ENCODE measurements at places on chromosomes 5 and 9. TPM values are rescaled to one million over a fixed set of nuclear protein-coding genes. Genes with fewer than 3 reads are reported as not detected.

Gene PCDHA10
- total RNA-seq = not detected

Gene KIF3A
- total RNA-seq = 41.4 TPM

Gene HACD4
- total RNA-seq = 2.4 TPM

Gene FCHSD1
- 42.8 TPM for total RNA-seq

Gene C8G
- 0.76 TPM for total RNA-seq

Gene IFNB1
- total RNA-seq = not detected

Gene PHF24
- 0.11 TPM for total RNA-seq

All from activated T-helper 2 cell treated with anti-CD3 and anti-CD28 coated beads, Interferon-gamma antibody, Interleukin-2, Interleukin-4, amounts not matched to agents 10 μg/mL and 5 μg/mL and 100 μg/mL, durations not matched to agents 14 hours and 24 hours and 36 hours (primary cell).